ENCODE measurements at places on chromosomes 1 and 21.

GRCh38 chr1:26478988-26479387, 6.7 kb downstream of the HMGN2 start:
- peaks cover 4% of the 10 kb centered on the region for H3K4me1 ChIP-seq
- no peaks in the 10 kb centered on the region for H3K27me3 ChIP-seq
- H3K36me3 ChIP-seq: peaks cover 9% of the 10 kb centered on the region
- H3K27ac ChIP-seq: peak overlapping the region; percentile 49

- peaks cover 7% of the 10 kb centered on the region for H3K4me1 ChIP-seq
- DNase-seq: no peak
- H3K27ac ChIP-seq: no peak overlapping the region
- H3K27me3 ChIP-seq: no peaks in the 10 kb centered on the region
These were observed 34.4 kb upstream of the RNF19B start for GRCh38 chr1:32998997-32999396.

GRCh38 chr1:227396539-227397353, 78.5 kb upstream of the CDC42BPA start:
- H3K27ac ChIP-seq: no peak overlapping the region
- H3K36me3 ChIP-seq: no peaks in the 10 kb centered on the region
- DNase-seq: no peak
- H3K4me3 ChIP-seq: no peak overlapping the region
- no peaks in the 10 kb centered on the region for H3K27me3 ChIP-seq

- DNase-seq: no peak
- H3K27me3 ChIP-seq: no peaks in the 10 kb centered on the region
- H3K4me1 ChIP-seq: no peaks in the 10 kb centered on the region
- no peaks in the 10 kb centered on the region for H3K36me3 ChIP-seq
These were observed 1020.1 kb downstream of the ADGRL2 start for GRCh38 chr1:82820816-82821215.

GRCh38 chr1:53398091-53398490, 61.1 kb upstream of the DMRTB1 start:
- H3K27me3 ChIP-seq: peaks cover 5% of the 10 kb centered on the region
- H3K4me1 ChIP-seq: no peaks in the 10 kb centered on the region
- H3K36me3 ChIP-seq: no peaks in the 10 kb centered on the region
- DNase-seq: no peak
- no peak overlapping the region for H3K27ac ChIP-seq
- no peak overlapping the region for H3K4me3 ChIP-seq
